Activated T-helper 17 cell treated with anti-CD3 and anti-CD28 coated beads, Interleukin-2, amount 50 U/mL, for 72 hours (primary cell): ENCODE measurements at places on chromosomes 6 and 20. TPM values are rescaled to one million over a fixed set of nuclear protein-coding genes. Genes with fewer than 3 reads are reported as not detected.

- no peak overlapping the region for H3K4me3 ChIP-seq
- no peaks in the 10 kb centered on the region for H3K4me1 ChIP-seq
- no peak overlapping the region for H3K27ac ChIP-seq
- no peaks in the 10 kb centered on the region for H3K27me3 ChIP-seq
- no peak for ATAC-seq
- H3K36me3 ChIP-seq, result no peaks in the 10 kb centered on the region
Observed at GRCh38 chr20:61460261-61461052, 208.4 kb downstream of the CDH4 start.

DNA sequence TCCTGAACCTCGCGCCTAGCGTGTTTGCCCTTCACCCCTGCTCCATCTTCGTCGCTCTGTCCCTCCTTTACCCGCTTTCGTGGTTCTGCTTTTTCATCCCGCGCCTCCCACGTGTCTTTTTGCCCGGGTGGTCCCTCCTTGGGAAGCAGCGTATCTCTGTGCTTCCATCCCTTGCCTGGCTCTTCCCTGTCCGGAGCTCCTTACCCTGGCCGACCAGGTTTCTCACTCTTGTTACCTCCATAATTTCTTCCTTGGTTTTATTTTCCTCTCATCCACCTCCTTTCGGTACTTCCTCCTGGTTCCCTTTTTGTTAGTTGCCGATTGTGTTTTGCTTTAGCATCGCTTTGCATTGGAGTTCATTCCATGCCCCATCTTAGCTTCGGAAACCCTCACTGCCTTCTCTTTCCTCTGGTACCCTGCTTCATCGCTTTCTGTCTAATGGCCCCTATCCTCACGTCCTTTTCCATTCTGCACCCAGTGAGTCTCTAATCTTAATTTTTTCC is 735 bp downstream of the FAM135A start:
- peak overlapping the region; percentile 91 for H3K4me3 ChIP-seq
- peaks cover 16% of the 10 kb centered on the region for H3K36me3 ChIP-seq
- H3K4me1 ChIP-seq, result peaks cover 14% of the 10 kb centered on the region
- no peaks in the 10 kb centered on the region for H3K27me3 ChIP-seq
- H3K27ac ChIP-seq, result peak overlapping the region; percentile 94
- no peak for ATAC-seq

GRCh38 chr6:170004585-170005210 is 253.3 kb downstream of the ERMARD start:
- no peak overlapping the region for H3K27ac ChIP-seq
- no peak overlapping the region for H3K4me3 ChIP-seq
- H3K27me3 ChIP-seq, result peaks cover 4% of the 10 kb centered on the region
- no peaks in the 10 kb centered on the region for H3K4me1 ChIP-seq

DNA sequence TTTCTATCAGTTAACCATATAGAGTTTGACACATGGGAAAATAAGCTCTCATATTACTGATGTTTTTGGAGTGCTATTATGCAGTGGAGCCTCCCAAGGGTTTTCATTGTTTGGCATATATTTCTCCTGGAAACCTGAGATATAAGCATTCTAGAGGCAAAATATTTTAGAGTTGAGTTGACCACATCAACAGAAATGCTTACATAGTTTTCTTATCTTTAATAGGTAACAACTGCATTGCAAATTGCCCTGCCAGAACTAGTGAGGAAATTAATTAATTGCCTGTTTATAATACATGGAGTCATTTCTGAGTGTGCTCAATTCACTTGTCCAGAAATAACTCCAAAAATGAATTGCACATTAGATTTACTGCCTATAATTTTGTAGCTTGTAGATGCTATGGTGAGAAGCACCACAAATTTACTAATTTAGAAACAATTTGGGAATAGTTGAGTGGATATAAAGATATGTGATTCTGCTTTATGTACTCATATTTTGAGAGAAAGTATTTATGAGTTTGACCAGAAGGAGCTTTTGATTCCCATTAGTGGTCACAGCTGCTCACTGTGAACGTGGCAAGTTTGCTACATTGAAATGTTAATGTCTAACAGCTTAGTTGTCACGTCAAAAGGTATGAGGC is 288.7 kb downstream of the CD109 start:
- peaks cover 4% of the 10 kb centered on the region for H3K27me3 ChIP-seq
- no peak overlapping the region for H3K27ac ChIP-seq
- no peaks in the 10 kb centered on the region for H3K4me1 ChIP-seq
- no peak overlapping the region for H3K4me3 ChIP-seq

- H3K36me3 ChIP-seq, result no peaks in the 10 kb centered on the region
- H3K27ac ChIP-seq, result peak overlapping the region; percentile 65
- ATAC-seq, result no peak
- no peak overlapping the region for H3K4me3 ChIP-seq
Observed at GRCh38 chr6:37127961-37128862, 41.7 kb upstream of the PIM1 start.

GRCh38 chr6:170473301-170473717 is 79.8 kb downstream of the PSMB1 start:
- no peak overlapping the region for H3K27ac ChIP-seq
- no peak for ATAC-seq
- no peak overlapping the region for H3K4me3 ChIP-seq
- no peaks in the 10 kb centered on the region for H3K4me1 ChIP-seq
- peaks cover 21% of the 10 kb centered on the region for H3K27me3 ChIP-seq

GRCh38 chr6:170271771-170272314 is 19.0 kb downstream of the DLL1 start:
- peak; percentile 87 for ATAC-seq
- H3K36me3 ChIP-seq, result no peaks in the 10 kb centered on the region
- no peak overlapping the region for H3K27ac ChIP-seq
- peaks cover 11% of the 10 kb centered on the region for H3K4me1 ChIP-seq
- peaks cover 9% of the 10 kb centered on the region for H3K27me3 ChIP-seq

GRCh38 chr6:53803081-53803860 is 8.5 kb downstream of the LRRC1 start:
- H3K27ac ChIP-seq, result no peak overlapping the region
- H3K4me3 ChIP-seq, result no peak overlapping the region
- H3K4me1 ChIP-seq, result peaks cover 5% of the 10 kb centered on the region
- H3K36me3 ChIP-seq, result no peaks in the 10 kb centered on the region

DNA sequence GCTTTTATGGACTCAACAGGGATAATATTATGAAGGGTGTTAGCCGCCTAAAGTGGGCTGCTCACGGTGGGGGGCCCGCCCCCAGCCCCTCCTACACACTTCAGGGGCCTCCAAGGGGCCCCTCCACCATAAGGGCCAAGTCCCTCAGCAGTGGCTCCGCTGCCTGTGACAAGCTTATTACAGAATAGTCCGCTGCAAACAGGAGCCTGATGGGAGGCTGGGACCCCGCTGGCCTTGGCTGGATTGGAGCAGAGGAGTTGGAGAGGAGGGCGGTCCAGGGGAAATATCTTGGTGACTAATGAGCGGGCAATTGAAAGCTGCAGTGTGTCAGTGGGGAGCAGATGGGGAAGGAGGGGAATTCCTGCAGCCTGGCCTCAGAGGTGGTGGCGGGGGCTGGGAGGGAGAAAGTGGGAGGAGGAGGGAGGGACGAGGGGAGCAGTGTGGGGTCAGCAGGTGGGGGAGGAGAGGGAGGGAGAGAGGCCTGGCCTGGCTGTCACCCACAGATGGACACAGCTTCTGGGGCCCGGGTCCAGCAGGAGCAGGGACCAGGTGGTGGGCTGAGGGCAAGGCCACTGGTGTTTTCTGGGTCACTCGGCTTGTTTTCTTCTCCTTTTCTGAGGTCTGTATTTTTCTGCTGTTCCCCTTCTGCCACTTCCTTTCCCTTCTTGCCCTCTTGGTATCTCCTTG is 57.6 kb upstream of the FOXP4 start:
- no peaks in the 10 kb centered on the region for H3K36me3 ChIP-seq
- H3K4me1 ChIP-seq, result no peaks in the 10 kb centered on the region
- ATAC-seq, result no peak
- peaks cover 19% of the 10 kb centered on the region for H3K27me3 ChIP-seq
- H3K27ac ChIP-seq, result no peak overlapping the region
- no peak overlapping the region for H3K4me3 ChIP-seq

DNA sequence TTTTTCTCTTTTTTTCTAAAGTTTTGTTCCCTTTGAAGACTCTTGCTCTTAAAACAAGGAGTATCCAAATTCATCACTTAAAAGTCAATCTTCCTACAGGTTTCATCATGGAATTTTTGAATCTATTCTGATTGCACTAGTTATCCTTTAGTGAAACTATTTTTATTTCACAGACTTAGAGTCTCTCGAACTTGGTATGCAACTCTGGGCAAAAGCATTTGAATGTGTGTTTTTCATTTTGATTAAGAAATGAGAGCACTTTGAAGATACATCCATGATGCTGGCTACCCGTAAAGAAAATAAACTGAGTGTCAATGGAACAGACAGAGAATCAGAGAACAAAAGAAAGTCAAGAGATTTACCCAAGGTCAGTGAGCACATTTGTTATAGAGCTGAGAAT is 586.5 kb downstream of the EPM2A start:
- no peak overlapping the region for H3K4me3 ChIP-seq
- peaks cover 15% of the 10 kb centered on the region for H3K27me3 ChIP-seq
- no peaks in the 10 kb centered on the region for H3K36me3 ChIP-seq
- H3K4me1 ChIP-seq, result no peaks in the 10 kb centered on the region

- no peak overlapping the region for H3K27ac ChIP-seq
- no peaks in the 10 kb centered on the region for H3K36me3 ChIP-seq
- no peak for ATAC-seq
- peaks cover 4% of the 10 kb centered on the region for H3K4me1 ChIP-seq
- no peak overlapping the region for H3K4me3 ChIP-seq
Observed at GRCh38 chr6:79597155-79597554, 34.0 kb upstream of the SH3BGRL2 start.

DNA sequence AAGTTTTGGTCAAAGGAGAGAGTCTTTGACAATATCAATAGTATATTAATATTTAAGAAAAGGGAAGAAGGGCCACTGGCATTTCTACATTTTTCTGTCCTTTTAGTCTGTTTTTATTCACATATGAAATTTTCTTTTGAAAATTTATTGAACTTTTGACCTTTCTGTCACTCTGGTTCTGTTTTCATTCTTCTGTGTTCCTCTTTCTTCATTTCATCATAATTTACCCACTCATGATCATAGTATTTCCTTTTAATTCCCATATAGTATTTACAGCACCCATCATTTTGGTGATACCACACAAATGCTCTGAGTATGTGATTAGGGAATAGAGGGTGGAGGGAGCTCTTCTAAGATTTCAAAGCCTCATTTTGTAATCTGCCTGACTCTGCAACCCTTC is 142.8 kb downstream of the GJA1 start:
- no peaks in the 10 kb centered on the region for H3K27me3 ChIP-seq
- peaks cover 8% of the 10 kb centered on the region for H3K4me1 ChIP-seq
- ATAC-seq, result no peak
- H3K36me3 ChIP-seq, result no peaks in the 10 kb centered on the region
- H3K27ac ChIP-seq, result no peak overlapping the region

DNA sequence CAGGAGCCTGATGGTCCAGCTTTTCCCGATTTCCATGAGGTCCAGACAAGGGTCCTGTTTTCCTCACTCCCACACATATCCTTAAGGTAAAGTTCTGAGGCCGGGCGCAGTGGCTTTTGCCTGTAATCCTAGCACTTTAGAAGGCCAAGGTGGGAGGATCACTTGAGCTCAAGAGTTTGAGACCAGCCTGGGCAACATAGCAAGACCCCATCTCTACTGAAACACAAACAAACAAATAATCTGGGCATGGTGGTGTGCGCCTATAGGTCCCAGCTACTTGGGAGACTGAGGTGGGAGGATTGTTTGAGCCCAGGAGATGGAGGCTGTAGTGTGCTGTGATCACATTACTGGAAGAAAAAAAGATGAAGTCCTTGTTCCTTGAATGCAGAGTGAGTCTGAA is 53.2 kb upstream of the IYD start:
- ATAC-seq, result no peak
- no peak overlapping the region for H3K4me3 ChIP-seq
- no peaks in the 10 kb centered on the region for H3K4me1 ChIP-seq
- H3K27me3 ChIP-seq, result peaks cover 7% of the 10 kb centered on the region
- H3K36me3 ChIP-seq, result no peaks in the 10 kb centered on the region
- no peak overlapping the region for H3K27ac ChIP-seq

DNA sequence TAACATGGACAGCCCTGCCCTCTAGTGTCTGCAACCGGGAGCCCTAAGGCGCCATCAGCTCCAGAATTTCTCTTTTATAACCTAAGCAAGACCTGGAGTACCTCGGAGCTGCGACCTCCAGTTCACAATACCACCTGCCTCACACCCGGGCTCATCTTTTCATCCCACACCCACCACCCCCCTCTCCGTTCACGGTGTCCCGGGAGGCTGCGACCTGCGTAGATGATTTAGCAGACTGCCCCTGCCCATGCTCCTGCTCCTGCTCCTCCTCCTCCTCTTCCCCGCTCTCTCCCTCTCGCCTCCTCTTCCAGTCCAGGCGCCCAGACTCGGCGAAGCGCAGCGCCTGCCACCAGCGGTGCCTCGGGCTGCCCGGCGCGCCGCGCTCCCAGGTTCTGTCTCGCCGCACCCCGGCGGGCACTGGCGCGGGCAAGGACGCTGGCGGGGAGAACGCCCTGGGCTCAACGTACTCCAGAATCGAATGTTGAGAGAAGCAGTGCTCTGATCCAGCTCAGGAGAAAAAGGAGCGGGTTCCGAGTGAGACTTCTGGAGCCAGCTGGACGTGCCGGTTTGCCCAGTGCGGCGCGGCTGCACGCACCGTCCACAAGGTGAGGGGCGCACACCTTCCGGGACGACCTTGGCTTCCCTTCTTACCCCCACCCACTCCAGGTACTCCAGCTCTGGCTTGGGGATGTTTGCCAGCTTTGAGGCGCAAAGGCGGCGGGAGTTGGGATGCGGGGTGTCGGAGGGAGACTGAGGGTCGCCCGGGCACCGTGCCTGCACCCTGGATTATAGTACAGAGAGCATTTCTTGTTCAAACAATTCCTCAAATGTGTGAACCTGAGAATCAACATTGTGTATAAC is at the start of gene HTR1E:
HTR1E (plus strand) TSS at position 310 of the 861 bp plus-strand sequence. CDS start 77,807 bp downstream, outside the sequence.
- H3K4me3 ChIP-seq, result no peak within 1 kb of the TSS
- peak; percentile 18 for ATAC-seq
- no peak within 1 kb of the TSS for H3K27ac ChIP-seq

GRCh38 chr20:1920826-1921225 is 25.6 kb downstream of the SIRPA start:
- H3K27ac ChIP-seq, result no peak overlapping the region
- H3K4me1 ChIP-seq, result no peaks in the 10 kb centered on the region
- no peak for ATAC-seq
- H3K27me3 ChIP-seq, result peaks cover under 1% of the 10 kb centered on the region

DNA sequence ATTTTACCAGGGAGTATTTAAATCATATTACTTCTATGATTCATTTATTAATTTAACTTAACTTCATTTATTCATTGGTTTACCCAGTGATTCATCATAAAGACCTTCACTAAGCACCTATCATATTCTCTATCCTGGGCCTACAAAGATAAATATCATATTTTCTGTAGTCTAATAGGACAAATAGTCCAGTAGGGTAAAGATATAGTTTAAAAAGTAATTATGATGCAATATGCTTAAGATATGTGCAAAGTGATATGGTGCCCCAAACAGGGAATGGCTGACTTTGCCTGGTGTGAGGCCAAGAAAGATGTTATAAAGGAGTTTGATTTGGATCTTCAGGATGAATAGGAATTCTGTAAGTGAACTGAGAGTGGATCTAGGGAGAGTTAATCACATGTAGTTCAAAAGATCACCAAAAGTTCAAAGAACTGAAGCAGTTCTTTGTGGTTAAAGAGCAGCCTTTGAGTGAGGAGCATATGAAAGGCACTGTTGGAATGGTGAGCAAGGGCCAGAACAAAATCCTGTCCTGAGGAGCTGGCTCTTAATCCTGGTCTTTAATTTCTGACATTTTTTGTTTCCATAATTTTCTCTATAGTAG is 45.5 kb downstream of the MLIP start:
- H3K27ac ChIP-seq, result no peak overlapping the region
- ATAC-seq, result no peak
- no peaks in the 10 kb centered on the region for H3K36me3 ChIP-seq
- no peaks in the 10 kb centered on the region for H3K27me3 ChIP-seq
- no peaks in the 10 kb centered on the region for H3K4me1 ChIP-seq
- H3K4me3 ChIP-seq, result no peak overlapping the region

The CDH4 gene
- total RNA-seq, result 0.29 TPM

The OPRM1 gene
- total RNA-seq, result not detected

The ZNF451 gene
- 65.7 TPM for total RNA-seq

The HDDC2 gene
- total RNA-seq, result 51.5 TPM

The CLPSL2 gene
- not detected for total RNA-seq

The OVOL2 gene
- not detected for total RNA-seq

The SLC22A16 gene
- not detected for total RNA-seq
